ENCODE measurements at places on chromosomes 11 and 22. TPM values are rescaled to one million over a fixed set of nuclear protein-coding genes. Genes with fewer than 3 reads are reported as not detected.

GRCh38 chr22:17137170-17137569 lies 16.0 kb upstream of the TMEM121B start:
- DNase-seq: no peak

Gene EED
- 10.2 TPM for total RNA-seq

Gene CATSPERZ
- 0.25 TPM for total RNA-seq

GRCh38 chr11:134987223-134987768 lies 575.3 kb upstream of the B3GAT1 start:
- DNase-seq: no peak

GRCh38 chr22:32822179-32822877 lies 20.8 kb downstream of the TIMP3 start:
- DNase-seq: peak; percentile 60

Gene KDM4E
- total RNA-seq: not detected

Gene ABTB2
- 0.13 TPM for total RNA-seq

GRCh38 chr22:38959590-38959989 lies 2.2 kb downstream of the APOBEC3A start:
- DNase-seq: no peak

Gene GNAZ
- 0.38 TPM for total RNA-seq

DNA sequence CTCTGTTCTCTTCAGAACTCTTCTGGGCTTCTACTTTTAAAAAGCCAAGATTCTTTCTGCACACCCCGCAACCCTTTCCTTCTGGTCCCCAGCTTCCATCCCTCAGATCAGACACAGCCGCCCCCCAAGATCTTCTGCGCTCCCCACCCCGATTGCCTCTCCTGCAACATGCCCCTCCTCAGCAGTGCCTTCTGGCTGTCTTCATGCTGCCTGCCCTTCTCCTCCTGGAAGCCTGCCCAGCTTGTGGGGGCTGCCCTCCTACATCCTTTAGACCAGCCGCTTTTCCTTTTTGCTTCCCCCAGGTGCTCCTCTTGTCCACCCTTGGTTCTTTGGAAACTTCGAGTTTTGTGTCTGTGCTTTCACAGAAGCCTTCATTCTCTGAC lies 144.2 kb downstream of the FEZ1 start:
- DNase-seq: no peak

Gene TRIM68
- 7.4 TPM for total RNA-seq

DNA sequence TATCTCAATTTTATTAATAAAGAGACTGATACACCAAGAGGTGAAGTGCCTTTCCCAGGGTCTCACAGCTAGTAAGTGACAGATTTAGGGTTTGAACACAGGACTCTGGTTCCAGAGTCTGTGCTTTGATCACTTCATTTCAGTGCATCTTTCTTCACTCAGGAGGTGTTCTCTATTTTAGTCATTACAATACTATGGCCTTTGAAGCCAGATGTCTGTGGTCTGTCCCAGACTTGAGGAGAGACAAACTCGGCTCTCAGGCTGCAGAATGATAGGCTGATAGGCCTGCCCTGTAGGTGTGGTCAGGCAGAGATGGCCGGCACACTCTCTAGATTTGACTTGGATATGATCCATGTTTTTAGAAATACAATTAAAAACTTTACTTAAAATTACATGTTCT lies 478.5 kb upstream of the CCDC90B start:
- no peak for DNase-seq

Gene RFPL3
- not detected for total RNA-seq

- DNase-seq: peak; percentile 83
These were observed 6.3 kb downstream of the FXYD2 start for GRCh38 chr11:117818041-117818873.

DNA sequence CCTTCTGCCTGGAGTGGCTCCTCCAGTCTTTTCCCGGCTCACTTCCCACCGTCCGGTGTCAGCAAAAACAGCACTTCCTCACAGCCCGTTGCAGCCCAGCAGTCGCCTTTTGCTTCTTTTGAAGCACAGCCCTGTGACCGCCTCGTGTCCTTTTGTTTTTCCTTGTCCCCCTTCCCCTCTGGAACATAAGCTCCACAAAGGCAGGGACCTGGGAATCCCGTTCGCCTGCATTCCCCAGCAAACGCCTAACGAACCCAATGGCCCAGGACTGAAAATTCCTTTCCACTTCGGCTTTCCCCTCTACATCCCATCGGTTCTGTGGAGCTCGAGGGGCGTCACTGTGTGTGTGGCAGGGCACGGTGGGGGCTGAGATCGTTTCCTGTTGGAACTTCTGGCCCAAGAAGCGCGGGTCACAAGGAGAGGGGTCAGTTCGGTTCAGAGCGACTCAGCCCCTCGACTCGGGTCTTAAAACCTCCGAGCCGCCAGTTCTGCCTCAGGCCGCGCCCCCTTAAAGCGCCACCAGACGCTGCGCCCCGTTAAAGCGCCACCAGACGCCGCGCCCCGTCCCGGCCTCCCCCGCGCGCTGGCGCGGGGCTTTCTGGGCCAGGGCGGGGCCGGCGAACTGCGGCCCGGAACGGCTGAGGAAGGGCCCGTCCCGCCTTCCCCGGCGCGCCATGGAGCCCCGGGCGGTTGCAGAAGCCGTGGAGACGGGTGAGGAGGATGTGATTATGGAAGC lies 841 bp downstream of the RIC8A start:
- peak; percentile 86 for DNase-seq

DNA sequence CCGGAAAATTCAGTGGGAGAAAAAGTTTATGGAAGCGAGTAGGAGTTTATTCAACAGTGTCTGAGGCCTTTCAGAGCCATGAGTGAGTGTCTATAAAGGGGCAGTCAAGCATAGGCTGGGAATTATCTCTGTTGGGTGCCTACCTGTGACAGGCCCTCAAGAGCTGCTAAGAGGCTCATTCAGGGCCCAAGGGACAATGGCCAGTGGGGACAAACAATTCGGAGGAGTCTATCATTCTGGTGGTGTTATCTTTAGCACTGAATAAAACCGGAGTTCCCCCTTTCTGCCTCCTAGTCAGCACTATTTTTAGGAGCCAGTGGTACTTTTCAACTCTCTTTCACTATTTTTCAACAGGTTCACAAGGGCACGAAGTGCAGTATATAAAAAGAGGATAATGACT lies 89.5 kb upstream of the HTATIP2 start:
- no peak for DNase-seq

- peak; percentile 34 for DNase-seq
These were observed 3.2 kb downstream of the SEZ6L start for GRCh38 chr22:26172389-26172990.

GRCh38 chr11:69637941-69638871 lies 2.8 kb upstream of the CCND1 start:
- DNase-seq: peak; percentile 71

DNA sequence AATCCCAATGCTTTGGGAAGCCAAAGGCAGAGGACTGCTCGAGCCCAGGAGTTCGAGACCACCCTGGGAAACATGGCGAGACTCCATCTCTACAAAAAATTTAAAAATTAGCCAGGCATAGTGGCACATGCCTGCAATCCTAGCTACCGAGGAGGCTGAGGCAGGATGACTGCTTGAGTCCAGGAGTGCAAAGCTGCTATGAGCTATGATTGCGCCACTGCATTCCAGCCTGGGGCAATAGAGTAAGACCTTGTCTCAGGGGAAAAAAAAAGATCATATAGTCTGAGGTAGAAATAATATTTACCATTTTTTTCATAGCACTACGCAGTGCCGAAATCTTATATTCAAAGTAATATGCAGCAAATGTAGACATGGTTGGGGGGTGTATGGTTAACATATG lies 47.8 kb downstream of the MRTFA start:
- DNase-seq: no peak

Gene PHRF1
- total RNA-seq: 23.8 TPM

DNA sequence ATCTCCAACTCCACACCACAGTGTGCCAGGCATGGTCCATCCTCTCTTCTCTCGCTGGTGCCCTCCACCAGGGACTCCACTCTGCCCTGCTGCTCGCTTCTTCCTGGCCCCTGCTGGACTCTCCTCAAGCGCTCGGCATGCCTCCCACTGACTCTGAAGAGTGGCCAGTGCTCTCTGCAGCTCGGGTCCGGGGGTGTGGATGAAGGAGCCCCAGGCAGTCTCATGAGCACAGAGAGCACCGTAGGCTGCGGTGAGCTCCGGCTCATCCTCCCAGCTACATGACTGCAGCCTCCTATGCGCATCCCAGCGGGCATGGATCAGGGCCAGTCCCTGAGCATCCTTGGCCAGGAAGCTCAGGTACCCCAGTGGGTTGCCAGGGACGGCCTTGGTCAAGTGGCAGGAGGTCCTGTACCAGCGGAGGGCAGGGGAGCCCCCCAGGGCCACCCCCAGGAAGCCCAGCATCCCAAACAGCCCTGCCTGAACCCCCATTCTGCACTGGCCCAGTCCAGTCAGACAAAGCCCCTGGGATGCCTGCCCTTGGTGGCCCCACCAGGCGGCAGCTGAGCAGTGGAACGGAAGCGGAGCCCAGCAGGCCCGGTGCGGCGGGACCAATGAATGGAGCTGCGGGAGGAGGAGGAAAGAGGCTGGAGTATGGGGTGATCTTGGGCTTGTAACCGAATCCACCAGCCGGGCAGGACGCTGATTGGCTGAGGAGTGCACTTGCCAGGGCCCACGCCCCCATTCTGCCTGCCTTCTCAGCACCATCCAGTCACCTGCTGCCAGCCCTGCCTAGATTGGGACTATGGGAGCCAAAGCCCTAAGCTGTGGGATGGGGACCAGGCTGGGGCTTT lies at the start of gene PLA2G3:
TSS of gene PLA2G3 (minus strand) at position 643 of the 851 bp plus-strand sequence. CDS start at position 489, 154 bp downstream.
- DNase-seq: no peak

Gene MS4A12
- not detected for total RNA-seq

- DNase-seq: no peak
These were observed 128.9 kb downstream of the DBX1 start for GRCh38 chr11:20031155-20032001.

Gene CELF1
- 57.9 TPM for total RNA-seq
